ENCODE measurements at places on chromosomes 16 and 17.

- peak; percentile 20 for DNase-seq
Observed at GRCh38 chr16:53744449-53744848, 40.5 kb downstream of the FTO start.

- no peak for DNase-seq
Observed at GRCh38 chr17:29042679-29043538, at the start of gene PIPOX. Gene PIPOX (plus strand): TSS chr17:29043141. CDS start chr17:29043226, 85 bp downstream.

GRCh38 chr17:3827124-3827773, 18.8 kb downstream of the NCBP3 start:
- DNase-seq, result peak; percentile 55

DNA sequence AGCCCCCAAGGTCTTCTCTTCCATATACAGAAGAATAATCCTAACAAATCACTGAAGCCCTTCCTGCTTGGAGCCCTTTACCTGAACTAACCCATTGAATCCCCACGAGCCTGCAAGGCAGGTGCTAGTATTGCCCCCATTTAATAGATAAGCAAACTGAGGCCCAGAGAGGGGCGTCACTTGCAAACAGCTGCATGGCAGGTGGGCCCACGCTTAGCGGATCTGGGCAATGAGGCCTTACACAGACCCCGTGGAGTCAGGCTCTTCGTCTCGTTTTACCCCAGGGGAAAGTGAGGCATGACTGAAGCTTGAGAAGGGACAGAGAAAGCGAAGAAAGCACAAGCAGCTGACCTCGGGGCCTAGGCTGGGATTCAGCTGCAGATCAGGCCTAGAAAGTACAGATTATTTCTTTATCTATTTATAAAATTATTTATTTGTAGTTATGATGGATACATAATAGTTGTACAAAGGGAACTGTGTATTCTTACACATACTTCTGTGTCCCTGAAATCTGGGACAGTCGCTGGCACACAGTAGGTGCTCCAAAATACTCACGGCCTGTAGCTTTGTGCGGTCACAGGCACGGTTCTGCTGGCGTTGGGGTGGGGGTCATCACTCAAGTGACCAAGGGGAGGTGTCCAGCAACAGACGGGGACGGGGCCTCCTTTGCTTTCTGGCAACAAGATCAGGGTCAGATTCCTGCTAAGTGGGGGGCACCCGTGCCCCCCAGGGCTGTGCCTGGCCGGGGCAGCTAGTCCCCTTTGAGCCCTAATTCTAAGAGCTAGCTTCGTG, 223.2 kb upstream of the GSE1 start:
- no peak for DNase-seq

DNA sequence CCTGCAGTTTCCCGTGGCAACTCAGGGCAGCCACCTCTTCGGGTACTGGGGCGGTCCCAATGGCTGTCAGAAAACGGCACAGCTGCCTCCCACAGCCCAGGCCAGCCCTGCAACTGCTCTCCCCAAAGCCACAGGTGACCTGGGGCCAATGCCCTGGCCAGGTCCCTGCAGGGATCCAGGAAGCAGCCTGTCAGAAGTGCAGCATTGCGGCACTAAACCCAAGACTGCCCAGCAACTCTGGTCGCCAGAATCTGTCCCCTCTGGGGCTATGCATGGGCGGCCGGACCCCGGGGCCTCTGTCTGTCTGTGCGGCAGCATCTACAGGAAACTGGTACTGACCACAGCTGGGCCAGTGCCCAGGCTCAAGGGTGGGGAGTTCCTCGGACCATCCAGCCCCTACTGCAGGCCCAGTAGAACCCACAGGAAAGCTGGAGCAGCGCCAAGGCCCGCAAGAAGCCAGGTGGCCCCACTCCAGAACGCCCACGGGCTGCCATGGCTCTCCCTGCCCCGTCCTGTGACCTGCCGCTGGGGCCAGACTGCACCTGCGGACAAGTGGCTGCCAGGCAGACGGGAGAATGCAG, 5.5 kb downstream of the CYBC1 start:
- no peak for DNase-seq

DNA sequence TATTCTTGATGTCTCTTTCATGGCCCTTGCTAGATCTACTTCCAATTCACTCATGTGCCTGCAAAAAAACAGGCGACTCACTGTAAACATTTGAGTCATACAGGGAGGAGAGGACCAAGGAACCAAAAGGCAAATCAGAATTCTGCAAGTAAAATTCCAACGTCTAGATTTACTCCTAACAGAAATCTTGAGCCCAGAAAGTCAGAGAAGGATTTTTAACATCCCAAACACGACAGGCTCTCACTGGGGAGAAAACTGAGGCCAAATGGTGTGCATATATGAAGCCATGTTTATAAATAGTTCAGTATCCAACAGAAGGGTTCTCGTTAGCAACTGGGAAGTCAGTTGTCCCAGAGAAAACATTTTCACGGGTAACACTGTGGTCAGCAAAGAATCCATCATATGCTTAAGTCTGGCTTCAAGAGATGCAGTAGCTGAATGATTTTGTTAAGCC, 40.1 kb downstream of the LITAF start:
- DNase-seq, result no peak

GRCh38 chr17:74752415-74752814, 4.0 kb downstream of the NHERF1 start:
- DNase-seq, result no peak

GRCh38 chr17:77882481-77883212, 75.9 kb upstream of the TNRC6C start:
- peak; percentile 84 for DNase-seq

- DNase-seq, result no peak
Observed at GRCh38 chr16:68234188-68235107, 1.5 kb downstream of the ESRP2 start.

- DNase-seq, result no peak
Observed at GRCh38 chr17:7262935-7263800, 890 bp upstream of the CLDN7 start.

DNA sequence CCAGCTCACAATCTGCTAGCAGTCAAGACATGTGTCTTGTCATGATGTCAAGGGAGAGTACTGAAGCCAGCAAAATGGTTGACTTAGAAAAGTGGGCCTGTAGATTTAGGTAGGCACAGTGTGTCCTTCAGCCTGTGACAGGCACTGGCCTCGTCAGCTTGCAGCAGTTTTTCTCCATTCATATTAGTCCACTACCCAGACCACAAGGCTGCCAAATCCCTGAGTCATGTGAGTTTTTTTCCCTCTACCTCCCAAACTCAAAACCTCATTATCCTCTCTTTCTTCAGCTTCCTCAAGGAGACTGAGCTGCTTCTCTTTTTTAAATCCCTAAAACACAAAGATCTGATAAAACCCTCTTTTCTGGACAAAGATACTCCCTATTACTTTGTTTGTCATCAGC, 102.6 kb upstream of the HS3ST3A1 start:
- DNase-seq, result no peak

DNA sequence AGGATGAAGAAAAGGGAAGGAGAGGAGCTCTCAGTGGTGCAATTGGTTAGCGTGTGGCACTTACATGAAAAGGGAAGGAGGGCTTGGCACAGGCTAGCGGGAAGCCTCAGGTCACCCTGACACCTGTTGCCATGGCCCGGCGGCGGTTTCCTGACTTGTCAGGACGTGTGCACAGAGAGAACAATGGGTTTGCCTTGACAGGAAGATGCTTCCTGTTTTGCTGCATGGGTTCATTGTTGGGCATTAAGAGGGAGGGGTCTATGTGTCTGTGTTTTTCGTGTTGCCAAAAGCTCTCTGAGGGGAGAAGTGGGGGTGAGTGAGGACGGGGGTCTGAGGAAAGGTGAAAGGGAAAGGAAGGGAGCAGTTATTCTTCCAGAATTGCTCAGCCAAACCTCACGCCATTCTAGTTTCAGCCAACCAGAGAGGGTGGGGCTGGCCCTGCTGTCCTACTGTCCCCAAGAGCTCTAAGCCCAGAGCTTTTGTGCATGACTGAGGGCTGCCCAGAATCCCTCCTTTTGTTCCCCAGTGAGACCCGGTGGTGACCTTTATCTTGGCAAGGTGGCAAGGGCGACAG, 17.1 kb upstream of the CCR7 start:
- peak; percentile 70 for DNase-seq

DNA sequence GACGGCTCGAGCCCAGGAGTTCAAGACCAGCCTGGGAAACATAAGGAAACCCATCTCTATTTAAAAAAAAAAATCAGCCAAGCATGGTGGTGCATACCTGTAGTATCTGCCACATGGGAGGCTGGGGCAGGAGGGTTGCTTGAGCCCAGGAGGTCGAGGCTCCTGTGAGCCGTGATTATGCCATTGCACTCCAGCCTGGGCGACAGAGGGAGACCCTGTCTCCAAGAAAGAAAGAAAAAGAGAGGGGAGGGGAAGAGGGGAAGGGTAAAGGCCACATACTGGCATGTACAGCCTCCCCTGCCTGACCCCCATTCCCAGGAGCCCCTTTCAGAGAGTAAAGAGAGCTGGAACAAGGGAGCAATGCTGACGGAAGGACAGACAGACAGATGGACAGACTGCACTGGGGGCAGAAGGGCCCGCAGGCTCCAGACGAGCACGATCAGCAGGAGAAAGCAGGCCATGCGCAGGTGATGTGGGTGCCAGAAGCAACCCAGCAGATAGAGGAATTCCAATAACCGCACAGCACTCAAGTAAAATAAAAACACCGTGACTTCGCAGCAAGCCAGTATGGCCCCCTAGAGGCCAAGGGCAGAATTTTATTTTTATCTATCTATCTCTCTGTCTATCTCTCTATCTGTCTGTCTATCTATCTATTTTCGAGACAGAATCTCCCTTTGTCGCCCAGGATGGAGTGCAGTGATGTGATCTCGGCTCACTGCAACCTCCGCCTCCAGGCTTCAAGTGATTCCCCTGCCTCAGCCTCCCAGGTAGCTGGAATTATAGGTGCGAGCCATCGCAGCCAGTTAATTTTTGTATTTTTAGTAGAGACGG, 27.1 kb upstream of the SNN start:
- peak; percentile 29 for DNase-seq

- DNase-seq, result no peak
Observed at GRCh38 chr17:39351508-39351907, 49.9 kb downstream of the FBXL20 start.

DNA sequence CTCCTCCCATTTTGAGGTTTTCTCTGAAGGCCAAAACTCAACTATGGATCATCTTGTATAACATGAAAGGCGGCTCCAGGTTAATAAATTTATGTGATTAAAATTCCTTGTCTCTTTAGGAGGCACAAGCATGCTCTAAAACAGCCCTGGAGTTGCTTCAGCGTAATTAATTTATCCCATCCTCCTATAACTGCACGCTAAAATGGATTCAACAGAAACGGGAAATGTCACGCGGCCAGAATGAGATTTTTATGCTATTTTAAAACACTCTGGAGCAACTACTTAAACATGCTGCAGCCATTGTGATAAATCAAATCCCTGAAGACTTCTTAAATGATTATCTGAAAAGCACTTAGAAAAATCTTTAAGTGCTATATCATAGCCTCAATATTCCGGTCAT, 106.6 kb downstream of the ADAMTS18 start:
- DNase-seq, result no peak

- no peak for DNase-seq
Observed at GRCh38 chr16:1367486-1368174, 15.9 kb downstream of the GNPTG start.

- DNase-seq, result no peak
Observed at GRCh38 chr17:38599398-38599856, 6.3 kb downstream of the SRCIN1 start.

DNA sequence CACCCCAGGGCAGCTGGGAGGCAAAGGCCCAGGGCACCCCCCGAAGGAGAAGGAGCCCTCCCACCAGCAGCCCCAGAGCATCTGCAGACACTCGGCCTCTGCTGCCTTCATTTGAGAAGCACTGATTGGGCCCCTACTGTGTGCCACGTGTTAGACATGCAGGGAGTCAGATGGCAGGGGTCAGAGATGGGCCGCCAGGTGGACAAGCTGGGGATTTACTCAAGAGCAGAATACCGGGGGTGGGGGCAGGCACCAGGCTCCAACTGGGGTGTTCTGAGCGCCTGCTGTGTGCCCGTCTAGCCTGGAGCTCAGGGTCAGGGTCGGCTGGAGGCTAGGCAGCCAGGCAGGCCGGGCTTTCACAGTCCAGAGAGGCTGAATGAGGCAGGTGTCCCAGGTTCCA, 18.7 kb downstream of the TPSG1 start:
- no peak for DNase-seq

- DNase-seq, result no peak
Observed at GRCh38 chr17:57881143-57881542, 31.3 kb upstream of the MRPS23 start.

- DNase-seq, result no peak
Observed at GRCh38 chr17:40824015-40824832, 1.8 kb upstream of the KRT10 start.

GRCh38 chr16:64531401-64531800, 590.5 kb downstream of the CDH11 start:
- DNase-seq, result no peak

GRCh38 chr17:29094101-29094708, 51.3 kb downstream of the PIPOX start:
- DNase-seq, result no peak

DNA sequence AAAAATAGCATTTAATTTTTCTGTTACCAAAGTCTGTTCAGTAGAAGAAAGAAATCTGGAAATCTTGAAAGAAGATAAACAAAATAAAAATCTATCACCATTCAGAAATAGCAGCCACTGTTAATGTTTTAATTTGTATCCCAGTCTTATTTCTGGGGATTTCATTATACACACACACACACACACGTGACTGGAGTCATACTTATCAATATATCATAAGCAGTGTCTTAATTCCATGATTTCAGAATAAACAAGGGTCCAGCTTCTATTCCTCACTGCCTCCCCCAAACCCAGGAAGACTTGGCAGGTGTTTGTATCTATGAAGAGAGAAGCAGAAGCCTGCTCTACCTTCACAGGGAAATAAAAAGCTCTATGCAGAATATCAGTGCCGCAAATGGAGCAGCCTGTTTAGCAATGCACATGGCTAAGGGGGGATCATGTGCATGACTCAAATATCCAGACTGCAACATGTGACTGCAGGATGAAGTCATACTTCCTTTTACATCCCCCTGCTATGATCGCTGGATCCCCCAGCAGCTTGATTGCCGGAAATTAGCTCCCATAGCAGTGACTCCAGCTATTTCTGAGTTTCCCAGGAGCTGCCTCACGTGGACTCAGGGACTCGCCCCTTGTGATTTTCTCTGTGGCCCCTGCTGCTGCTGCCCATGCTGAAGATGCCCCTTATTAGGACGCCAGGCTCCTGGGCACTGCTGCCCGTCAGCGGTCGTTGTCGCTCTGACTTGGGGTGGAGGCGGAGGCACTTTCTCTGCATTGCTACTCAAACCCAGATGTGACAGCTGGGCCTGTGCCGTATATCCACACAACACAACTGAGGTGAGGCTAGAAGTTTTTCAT, 341.0 kb downstream of the CPPED1 start:
- DNase-seq, result no peak

- peak; percentile 59 for DNase-seq
Observed at GRCh38 chr17:29588562-29589411, 661 bp downstream of the GIT1 start.

GRCh38 chr16:62638964-62639870, 603.0 kb upstream of the CDH8 start:
- DNase-seq, result no peak

Measured in stimulated activated naive CD8-positive, alpha-beta T cell treated with anti-CD3 and anti-CD28 coated beads, Interleukin-15, amount 100 ng/mL, for 72 hours (primary cell).